ENCODE measurements at places on chromosomes 1 and 21.
A peak's percentile ranks its signal among the peaks of the same experiment; 100 is the strongest.

DNA sequence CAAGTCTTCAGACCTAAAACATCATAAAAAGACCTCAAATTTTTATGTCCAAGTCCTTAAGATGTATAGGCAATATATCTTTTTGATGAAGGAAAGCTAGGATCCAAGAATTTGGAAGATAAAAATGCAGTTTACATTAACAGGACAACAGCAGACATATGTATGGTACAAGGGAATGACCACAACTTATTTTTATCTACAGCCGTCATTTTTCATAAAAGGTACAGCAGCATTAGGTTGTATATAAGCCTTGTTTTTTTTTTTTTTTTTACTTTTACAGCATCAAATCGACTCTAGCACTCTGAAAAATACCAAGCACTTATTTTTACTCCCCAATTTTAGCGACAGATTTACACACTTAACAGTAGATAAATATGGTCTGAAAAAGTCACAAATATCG lies 1.3 kb downstream of the SRSF10 start:
- DNase-seq = no peak

- no peak for DNase-seq
These were observed 2.6 kb upstream of the TSPAN1 start for GRCh38 chr1:46172321-46172720.

GRCh38 chr1:14366091-14367018 lies 232.1 kb upstream of the KAZN start:
- DNase-seq = no peak

- no peak for DNase-seq
These were observed 45.9 kb upstream of the PRMT6 start for GRCh38 chr1:107010582-107010981.

- DNase-seq = no peak
These were observed 6.3 kb downstream of the TOMM20 start for GRCh38 chr1:235122348-235122747.

GRCh38 chr1:40717955-40718354 lies 26.5 kb downstream of the NFYC start:
- DNase-seq = no peak

DNA sequence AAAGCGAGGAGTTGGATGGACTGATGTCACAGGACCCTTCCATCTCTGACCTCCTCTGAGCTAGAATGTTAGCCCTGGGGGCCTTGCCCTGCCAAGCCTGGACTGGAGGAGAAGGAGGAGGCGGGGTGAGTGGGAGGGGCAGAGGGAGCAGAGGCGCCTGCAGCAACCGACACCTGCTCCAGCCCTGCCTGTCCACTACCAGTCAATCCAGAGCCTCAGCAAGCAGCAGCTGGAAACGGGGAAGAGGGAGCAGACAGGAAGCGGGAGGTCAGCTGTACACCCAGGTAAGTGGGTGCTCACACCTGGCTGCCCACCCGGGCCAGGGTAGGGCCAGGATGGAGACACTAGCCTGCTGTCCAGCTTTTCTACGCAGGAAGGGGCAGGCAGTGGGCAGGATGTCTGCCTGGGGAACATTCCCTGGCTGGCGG lies at the start of gene IGFN1:
TSS of gene IGFN1 (plus strand) at position 201 of the 428 bp plus-strand sequence. CDS start 2,470 bp downstream, outside the sequence.
- no peak for DNase-seq

DNA sequence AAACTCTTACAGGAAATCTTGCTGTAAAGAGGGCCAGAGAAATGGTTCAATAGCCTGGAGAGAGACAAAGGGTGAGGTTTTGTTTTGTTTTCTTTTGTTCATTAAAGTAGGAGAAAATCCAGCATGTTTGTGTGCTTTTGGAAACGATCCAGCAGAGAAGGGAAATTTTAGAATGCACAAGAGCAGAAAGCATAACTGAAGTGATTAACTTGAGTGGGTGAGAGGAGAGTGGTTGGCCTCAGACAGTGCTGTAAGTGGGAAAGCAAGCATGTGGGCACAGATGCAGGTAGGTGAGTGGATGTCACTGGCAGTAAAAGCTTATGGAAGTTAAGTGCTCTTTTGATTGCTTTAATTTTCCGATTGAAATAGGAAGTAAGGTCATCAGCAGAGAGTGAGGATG lies 50.2 kb downstream of the EEIG2 start:
- DNase-seq = peak; percentile 98

- DNase-seq = no peak
These were observed 5.6 kb upstream of the MAN1C1 start for GRCh38 chr1:25610822-25611630.

DNA sequence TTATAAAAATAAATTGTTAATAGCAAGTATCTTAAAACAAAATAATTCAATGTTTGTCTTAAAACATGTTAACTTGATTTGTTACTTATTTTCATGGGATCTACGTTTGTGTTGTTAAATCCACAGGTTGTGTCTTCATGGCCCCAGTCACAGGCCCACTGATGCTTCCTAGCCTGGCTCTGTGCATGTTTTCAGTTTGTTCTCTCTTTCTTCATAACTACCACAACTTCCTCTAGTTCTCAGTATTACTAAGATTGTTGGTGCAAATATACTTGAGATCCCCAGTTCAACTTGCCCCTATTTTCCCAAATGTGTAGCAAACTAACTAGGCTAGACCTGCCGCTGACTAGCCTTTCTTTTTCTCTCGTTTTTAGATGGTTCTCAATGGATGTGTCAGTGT lies 250.5 kb downstream of the NRIP1 start:
- DNase-seq = no peak

GRCh38 chr1:42830631-42831030 lies 13.4 kb upstream of the SVBP start:
- no peak for DNase-seq

- DNase-seq = no peak
These were observed 8.1 kb upstream of the KHDRBS1 start for GRCh38 chr1:32005522-32005921.

- DNase-seq = no peak
These were observed 6.4 kb downstream of the ZC3H12A start for GRCh38 chr1:37480581-37481288.

GRCh38 chr1:219988387-219988786 lies 57.9 kb downstream of the EPRS1 start:
- DNase-seq = no peak

GRCh38 chr1:21783679-21784603 lies 992 bp upstream of the USP48 start:
- peak; percentile 68 for DNase-seq

DNA sequence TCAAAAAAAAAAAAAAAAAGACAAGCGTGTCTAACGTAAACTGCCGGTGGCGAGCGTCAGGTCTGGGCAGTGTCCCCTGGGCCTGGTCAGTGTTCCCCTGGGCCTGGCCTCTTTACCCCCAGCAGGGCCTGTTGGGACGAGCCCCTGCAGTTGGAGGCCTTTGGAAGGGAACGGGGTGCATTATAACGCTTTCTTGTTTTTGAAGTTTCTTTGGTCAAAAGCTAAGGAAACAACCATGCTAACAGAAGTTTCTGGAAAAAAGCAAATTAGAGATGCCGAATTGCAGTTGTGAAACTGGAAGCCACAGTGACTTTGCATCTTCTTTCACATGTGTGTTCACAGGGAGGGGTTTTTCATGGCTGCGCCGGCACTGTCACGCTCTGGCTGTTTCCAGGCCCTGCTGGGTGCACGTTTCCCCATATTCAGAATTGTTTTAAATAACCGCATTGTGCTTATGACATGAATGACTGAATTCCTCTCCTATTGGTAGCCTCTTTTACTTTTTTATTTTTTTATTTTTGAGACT lies 16.0 kb downstream of the RRP1 start:
- DNase-seq = no peak

GRCh38 chr1:84271441-84272151 lies 29.9 kb upstream of the SAMD13 start:
- no peak for DNase-seq

DNA sequence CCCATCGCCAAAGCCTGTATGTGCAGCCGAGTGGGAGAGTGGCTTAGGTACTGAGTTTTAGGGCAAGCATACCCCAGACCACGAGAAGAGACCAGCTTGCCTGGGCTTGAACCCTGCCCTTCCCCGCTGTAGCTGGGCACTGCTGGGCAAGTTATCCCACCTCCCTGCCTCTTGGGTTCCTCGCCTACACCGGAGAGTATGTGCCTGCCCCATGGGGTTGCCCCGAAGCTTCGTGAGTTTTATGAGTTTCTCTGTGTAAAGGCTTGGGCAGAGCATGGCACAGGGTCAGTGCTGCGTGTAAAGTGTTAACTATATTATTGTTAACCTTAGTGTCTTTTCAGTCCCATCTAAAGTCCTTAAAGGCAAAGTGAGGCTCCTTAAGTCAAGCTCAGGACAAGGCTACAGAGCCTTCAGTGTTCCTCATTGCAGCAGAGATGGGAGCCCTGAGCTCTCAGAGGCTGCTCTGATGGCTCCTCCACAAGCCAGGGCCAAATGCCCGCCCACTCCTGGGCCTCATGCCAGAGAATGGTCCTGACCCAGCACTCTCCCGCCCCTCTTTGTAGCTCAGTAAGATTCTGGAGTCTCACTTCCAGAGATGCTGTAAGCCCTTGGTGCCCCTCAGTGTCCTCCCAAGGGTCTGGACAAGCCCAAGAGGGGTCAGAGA lies 37.0 kb upstream of the KCNA10 start:
- no peak for DNase-seq

- no peak for DNase-seq
These were observed 3.7 kb downstream of the NES start for GRCh38 chr1:156673387-156674121.

GRCh38 chr21:36575306-36575705 lies 95.4 kb upstream of the CLDN14 start:
- no peak for DNase-seq

DNA sequence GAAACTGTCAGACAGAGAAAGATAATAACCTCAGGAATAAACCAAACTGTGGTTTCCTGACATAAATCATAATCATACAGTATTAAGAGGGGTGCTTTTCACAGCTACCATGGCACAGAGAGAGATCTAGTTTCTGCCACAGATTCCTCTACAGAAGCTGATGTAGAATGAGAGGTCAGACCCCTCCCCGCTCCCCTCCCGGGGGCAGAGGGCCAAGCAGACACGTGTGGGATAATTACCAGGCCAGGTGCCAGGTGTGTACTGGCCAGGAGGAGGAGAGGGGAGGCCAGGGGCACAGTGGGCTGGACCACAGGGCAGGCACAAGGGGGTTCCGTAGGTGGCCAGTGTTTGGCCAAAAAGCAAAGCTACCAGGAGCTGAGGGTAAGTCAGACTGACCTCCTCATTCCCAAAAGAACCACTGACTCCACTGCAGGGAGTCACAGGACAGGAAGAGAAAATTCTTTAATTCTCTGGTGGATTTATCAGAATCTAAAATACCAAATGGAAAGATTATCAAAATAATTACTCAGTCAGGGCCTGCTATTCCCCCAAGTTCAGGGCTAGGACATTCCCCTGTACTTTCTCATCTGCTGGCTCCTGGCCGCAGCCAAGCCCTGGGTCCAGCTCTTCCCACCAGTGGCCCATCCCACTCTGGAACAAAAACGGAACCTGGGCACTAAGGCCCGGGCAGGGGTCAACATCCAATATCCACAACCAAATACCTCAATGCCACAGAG lies 30.0 kb downstream of the C2CD2 start:
- no peak for DNase-seq

GRCh38 chr1:224621813-224622682 lies 5.9 kb downstream of the CNIH3 start:
- no peak for DNase-seq

- DNase-seq = no peak
These were observed 21.9 kb downstream of the MCOLN2 start for GRCh38 chr1:84975035-84975434.

GRCh38 chr21:37623183-37623582 lies 256.6 kb downstream of the DYRK1A start:
- DNase-seq = no peak

- peak; percentile 17 for DNase-seq
These were observed 19.9 kb upstream of the PPP1R15B start for GRCh38 chr1:204431310-204432184.

DNA sequence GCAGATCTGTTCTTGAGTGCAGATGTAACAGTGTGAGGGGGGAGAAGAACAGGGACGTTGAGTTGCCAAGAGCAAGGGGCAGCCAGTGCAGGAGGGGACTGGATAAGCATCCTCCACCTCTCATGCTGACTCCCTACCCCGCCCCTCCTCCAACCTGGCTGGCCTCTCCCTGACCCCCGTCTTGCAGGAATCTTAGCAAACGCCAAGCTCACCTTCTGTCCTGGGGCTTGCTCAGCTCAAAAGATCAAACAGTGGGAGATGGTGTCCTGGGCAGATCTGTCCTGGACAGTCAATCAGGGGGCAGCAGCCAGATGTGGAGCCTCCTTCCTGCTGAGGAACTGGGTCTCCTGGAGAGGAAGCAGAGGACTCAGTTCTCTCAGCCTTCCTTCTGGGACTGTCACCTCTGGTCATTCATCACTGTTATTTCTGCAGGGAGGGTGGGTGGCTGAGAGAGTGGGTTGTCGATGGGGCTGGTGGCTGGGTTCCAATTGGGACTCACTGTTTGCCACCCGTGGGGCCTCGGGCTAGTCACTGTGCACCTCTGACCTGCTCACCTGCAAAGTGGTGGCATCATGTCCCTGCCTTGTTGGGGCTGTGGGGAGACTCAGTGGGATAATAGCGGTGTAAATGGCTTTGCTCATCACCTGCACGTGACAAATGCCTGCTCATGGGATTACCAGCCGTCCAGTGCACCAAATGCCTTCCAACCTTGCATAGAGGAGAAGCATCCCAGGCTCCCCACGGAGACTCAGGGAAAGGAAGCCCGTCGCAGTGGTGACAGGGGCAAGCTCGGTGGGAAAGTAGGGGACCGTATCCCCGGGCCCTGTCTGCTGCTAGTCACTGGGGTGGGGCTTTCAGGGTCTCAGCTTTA lies 154.4 kb downstream of the PTPRU start:
- no peak for DNase-seq

GRCh38 chr21:37916310-37917051 lies at the start of gene KCNJ6:
Gene KCNJ6 (minus strand): TSS chr21:37916457. CDS start chr21:37840682, 75,775 bp downstream.
- no peak for DNase-seq

GRCh38 chr1:210588946-210589345 lies 260.2 kb downstream of the HHAT start:
- no peak for DNase-seq

DNA sequence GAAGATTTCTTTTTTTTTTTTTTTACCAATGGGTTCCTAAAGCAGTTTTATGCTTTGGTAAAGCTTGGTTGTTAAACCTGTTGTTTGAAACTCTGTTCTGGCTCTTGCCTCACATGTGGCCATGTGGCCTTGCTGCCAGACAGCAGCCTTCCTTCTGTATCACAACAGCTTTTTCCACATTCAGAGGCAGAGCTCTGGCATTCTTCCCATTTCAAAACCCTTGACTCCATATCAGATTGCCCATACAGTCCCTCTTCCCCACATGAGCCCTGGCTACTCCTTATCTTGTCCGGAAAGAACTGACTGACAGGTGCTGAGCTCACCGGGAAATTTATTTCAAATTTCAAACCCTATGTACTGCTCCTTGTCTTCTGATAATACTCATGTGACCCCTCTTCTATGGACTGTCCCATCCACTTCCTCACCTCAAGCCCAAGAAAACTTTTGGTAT lies 38.5 kb upstream of the LAX1 start:
- DNase-seq = no peak

Data from NCI-H187 treated with DMSO at 0.1 percent for 48 hours (cell line).